Cardiac septum (tissue), 1 donor: ENCODE measurements at places on chromosomes 7 and 10. TPM values are rescaled to one million over a fixed set of nuclear protein-coding genes. Genes with fewer than 3 reads are reported as not detected.

Gene CABCOCO1
- not detected for total RNA-seq

Gene FAM241B
- 5.7 TPM for total RNA-seq

- DNase-seq, result no peak
These were observed 19.3 kb downstream of the BRI3 start for GRCh38 chr7:98300595-98301372.

- DNase-seq, result no peak
These were observed 729.4 kb upstream of the C7orf33 start for GRCh38 chr7:147861058-147861716.

Gene GPR15LG
- not detected for total RNA-seq

Gene ITPRID1
- total RNA-seq, result not detected
